T1000 (cell line): ENCODE measurements at places on chromosomes 12 and 14.

GRCh38 chr14:64598404-64598803, 48.6 kb downstream of the PPP1R36 start:
- DNase-seq: no peak

DNA sequence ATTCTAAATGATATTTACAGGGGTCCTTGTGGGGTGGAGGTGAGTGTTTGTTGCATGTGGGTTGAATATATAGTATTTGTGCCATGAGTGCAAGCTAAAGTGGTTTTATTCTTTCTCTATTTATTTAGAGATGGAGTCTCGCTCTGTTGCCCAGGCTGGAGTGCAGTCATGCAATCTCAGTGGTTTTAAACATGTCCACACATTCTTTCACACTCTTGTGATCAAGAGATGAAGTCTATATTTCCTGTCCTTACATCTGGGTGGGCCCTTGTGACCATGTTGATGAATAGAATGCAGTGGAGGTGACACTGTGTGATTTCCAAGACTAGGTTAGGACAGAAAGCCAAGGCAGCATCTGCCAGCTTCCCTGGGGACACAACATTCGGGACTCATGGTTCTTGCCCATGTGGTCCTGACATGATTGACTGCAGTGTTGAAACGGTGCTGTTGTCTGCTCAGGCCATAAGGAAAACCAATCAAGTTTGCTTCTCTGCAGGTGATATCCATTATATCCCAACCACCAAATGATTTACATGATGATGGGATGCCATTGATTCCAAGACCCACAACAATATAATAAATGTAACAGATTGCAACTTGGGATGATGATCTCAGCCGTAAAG, 172.6 kb downstream of the SUDS3 start:
- DNase-seq: no peak

DNA sequence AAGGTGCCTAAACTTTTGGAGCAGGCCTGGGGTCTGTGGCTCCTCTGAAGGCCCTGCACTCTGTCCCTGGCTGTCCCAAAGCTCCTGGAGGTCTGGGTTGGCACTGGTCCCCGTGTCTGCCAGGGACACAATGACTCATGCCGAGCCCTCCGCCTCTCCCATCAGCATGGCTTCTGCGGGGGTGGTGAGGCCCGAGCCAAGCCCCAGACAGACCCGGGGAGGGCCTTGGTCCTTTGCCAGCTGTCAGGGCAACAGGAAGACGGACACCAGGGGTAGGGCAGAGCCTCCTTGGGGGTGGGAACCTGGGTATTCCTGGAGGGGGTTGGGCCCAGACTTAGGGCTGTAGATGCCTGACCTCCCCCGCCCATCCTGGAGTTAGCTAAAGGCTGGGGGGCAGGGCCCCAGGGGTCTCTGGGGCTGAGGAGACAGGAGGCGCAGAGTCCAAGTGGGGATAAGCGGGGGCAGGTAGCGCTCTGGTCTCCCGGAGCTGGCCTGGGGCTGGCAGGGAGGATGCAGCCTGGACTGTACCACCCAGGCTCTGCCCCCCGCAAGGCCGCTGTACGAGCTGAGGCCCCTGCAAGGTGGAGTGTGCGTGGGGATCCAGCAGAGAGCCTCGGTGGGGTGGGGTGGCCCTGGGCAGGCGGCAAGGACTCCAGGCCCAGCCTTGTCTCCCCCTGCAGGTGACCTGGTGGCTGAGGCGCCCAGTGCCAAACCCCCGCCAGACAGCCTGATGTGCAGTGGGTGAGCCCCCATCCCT, 16.4 kb upstream of the PUS1 start:
- peak; percentile 26 for DNase-seq

GRCh38 chr12:81627336-81628189, 131.6 kb downstream of the PPFIA2 start:
- no peak for DNase-seq

- DNase-seq: no peak
These were observed 397.2 kb downstream of the NRXN3 start for GRCh38 chr14:78567343-78567742.

DNA sequence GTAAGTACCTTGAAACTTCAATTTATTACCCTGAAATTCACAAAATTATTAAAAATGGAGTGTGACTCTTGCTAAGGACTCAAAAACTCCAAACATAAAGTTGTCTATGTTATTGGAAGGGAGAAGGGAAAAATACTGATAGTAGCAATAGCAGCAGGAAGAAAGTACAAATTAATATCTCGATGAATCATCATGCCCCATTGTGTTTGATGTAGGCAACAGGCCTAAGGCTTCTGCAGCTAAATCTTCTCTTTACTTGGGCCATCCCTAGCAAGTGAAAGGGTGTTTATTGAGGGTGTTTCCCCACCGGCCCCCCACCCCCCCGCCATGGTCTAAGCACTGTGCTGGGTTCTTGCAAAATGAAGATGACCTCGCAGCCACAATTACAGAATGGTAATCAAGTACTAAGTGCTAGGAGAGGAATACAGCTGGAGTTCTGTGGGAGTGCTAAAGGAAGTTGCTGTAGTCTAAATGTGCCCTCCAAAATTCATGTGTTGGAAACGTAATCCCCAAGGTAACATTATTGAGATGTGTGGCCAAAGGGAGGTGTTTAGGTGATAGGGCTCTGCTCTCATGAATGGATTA, 76.5 kb downstream of the SNAPC1 start:
- no peak for DNase-seq

DNA sequence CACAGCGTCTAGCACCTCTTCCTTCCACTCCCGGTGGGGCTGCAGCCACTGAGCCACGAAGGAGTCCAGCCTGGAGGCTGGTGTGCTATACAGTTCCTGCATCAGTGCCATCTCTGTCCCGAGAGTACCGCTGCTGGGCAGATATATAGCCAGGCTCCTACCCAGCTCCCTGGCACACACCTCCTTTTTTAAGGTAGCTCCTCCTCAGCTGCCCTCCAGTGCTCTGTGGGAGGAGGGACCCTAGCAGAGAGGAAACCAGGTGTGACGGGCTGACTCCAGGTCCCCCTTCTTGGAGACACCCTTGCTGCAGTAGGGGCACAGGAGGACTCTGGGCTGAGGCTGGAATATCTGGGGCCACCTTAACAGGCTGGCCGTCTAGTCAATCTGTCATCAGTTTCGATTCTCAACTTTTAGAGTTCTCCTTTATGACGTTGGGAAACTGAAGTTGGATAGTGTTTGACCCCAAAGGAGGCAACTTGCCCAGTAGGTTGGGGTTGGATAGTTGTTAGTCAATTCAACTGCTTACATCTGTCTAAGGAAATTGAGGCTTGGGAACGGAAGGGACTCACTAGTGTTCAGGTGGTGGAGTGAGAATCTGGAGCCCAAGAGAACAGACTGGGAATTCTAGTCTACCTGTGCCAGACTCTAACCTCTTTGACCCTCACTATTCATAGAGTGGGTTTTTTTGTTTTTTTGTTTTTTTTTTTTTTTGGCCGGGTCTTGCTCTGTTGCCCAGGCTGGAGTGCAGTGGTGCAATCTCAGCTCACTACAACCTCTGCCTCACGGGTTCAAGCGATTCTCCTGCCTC, at the start of gene OASL:
TSS of gene OASL (minus strand) at position 386 of the 808 bp plus-strand sequence. CDS start at position 111, 275 bp downstream.
- DNase-seq: no peak

DNA sequence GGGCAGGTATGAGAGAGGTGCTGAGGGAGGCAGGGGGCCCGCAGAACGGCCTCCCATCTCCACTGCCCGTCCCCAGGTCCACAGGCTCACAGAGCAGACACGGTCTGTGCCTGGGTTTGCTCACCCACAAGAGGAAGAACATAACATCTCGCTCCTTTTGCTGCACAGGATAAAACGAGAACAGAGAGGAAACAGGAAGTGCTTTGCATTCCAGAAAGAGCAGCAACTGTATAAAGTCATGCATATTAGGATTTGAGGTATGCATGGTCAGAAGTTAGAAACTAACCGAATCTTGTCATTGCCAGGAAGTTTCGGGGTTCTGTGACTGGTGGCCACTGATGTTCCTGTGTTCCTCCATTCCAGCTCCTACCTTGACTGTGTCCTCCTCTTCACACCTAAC, 25.0 kb downstream of the NTF3 start:
- DNase-seq: no peak

DNA sequence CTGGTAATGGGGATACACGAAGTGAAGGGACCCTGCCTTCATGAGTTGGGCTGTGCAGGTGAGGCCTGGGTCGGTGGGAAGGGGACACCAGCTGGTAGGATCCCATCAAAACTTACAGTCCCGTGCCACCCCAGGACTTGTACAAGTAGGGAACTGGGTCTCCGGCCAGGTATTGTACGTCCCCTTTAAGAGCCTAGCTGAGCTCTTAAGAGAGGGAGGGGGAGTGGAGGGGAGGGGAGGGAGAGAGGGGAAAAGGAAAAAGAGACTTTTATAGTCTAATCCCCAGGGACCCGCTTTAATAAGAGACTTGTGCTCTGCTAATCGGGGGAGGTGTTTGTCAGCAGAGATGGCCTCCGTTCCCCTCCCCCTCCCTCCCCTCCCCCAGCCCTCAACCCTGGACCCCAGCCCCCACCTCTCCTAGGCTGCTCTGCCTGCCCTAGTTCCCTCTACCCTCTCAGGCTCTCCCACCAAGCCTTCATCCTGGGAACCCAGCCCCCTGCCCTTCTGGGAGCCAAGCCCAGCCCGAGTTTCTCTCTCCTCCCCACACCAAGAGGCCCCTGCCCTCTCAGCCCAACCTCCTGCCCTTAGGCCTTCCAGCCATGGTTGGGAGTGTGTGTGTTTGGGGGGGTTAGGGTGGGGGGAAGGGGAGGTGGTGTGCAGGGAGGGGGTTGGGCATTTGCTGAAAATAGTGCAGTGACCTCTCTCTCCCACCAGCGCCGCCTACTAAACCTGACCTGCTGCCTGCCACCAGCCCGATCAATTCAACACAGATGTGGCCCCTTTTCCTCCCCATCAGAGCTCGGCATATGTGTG, 2.6 kb downstream of the GDF11 start:
- DNase-seq: no peak
